SK-N-SH (cell line): ENCODE measurements at places on chromosomes 1 and 21. TPM values are rescaled to one million over a fixed set of nuclear protein-coding genes. Genes with fewer than 3 reads are reported as not detected.

Gene CELSR2
- 1.7 and 3.5 TPM in 2 replicates for polyA plus RNA-seq

Gene FAM20B
- 14.9 and 17.5 TPM in 2 replicates for polyA plus RNA-seq

Gene LPGAT1
- 4.8 and 6.3 TPM in 2 replicates for polyA plus RNA-seq

Gene TMCO4
- 3.5 and 4.2 TPM in 2 replicates for polyA plus RNA-seq

Gene FAAH
- polyA plus RNA-seq = 1.2 TPM in 2 replicates

Gene CHI3L1
- not detected in 2 replicates for polyA plus RNA-seq

Gene LRRC3
- polyA plus RNA-seq = 1.9 and 2.3 TPM in 2 replicates

Gene TBX19
- 2.7 and 3.5 TPM in 2 replicates for polyA plus RNA-seq

Gene ECM1
- polyA plus RNA-seq = 20.2 and 32.3 TPM in 2 replicates

Gene CCDC17
- 0.31 and 0.41 TPM in 2 replicates for polyA plus RNA-seq

Gene CELA3A
- polyA plus RNA-seq = not detected in 2 replicates

Gene ANGPTL3
- polyA plus RNA-seq = not detected in 2 replicates

Gene SLC1A7
- not detected in 2 replicates for polyA plus RNA-seq

Gene TTC24
- polyA plus RNA-seq = not detected in 2 replicates

Gene CD48
- not detected in 2 replicates for polyA plus RNA-seq

Gene LAD1
- 0.03 TPM in 1 of 2 replicates, not detected in the other for polyA plus RNA-seq

Gene NRDC
- polyA plus RNA-seq = 83.9 and 84.8 TPM in 2 replicates

Gene SLC35F3
- polyA plus RNA-seq = 0.87 and 1.5 TPM in 2 replicates

Gene TTLL7
- 7.3 and 11.5 TPM in 2 replicates for polyA plus RNA-seq

Gene OR2T11
- polyA plus RNA-seq = not detected in 2 replicates
